ENCODE measurements at places on chromosomes 3 and 15.
A peak's percentile ranks its signal among the peaks of the same experiment; 100 is the strongest.

DNA sequence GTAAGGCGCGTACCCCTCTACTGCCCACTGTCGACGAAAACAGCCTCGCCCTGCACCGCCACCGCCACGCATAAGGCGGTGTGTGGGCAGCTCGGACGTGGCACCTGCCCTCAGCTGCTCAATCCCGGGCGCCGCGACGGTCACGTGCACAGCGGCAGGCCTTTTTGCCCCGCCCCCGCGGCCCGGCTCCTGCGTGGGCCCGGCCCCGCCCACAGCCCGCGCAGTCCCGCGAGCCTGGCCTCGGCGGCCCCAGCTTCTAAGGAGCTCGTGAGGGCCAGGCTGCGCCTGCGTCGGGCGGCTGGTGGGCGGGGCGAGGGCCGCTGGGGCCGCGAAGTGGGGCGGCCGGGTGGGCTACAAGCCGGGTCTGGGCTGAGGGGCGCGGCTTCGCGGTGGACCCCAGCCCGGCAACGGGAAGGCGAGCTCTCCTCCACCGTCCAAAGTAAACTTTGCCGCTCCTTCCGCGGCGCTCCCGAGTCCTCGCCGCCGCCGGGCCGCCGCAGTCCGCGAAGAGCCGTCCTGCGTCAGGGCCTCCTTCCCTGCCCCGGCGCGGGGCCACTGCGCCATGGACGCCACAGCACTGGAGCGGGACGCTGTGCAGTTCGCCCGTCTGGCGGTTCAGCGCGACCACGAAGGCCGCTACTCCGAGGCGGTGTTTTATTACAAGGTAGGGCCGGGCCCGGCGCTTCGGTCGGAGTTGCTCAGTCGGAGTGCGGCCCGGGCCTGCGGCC lies at the start of gene CAPN7:
CAPN7 (plus strand) TSS at position 313 of the 728 bp plus-strand sequence; CDS start at position 563, 250 bp downstream.
- DNase-seq, result no peak

GRCh38 chr15:82640672-82641071 lies 6.5 kb downstream of the CPEB1 start:
- no peak for DNase-seq

DNA sequence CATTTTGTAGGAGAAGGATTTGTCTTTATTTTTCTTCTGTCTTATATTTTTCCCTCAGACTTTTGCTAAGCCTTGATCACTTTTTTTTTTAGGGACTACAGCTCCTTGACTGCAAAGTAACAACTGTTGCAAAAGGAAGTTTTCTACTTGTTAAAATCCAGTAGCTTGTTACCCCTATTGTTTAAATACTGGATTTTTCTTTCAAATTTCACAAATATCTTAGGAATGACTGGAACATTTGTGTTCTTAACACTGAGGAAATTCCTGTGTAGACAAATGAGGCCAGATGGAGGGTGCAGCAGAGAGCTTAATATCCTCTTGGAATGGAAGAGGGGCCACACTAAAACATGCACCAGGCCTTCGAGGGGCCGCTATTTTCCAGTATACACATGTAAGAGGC lies 3.2 kb upstream of the PGPEP1L start:
- DNase-seq, result no peak

GRCh38 chr3:25872200-25872877 lies 82.4 kb downstream of the OXSM start:
- DNase-seq, result no peak

GRCh38 chr15:61879219-61879618 lies 181.0 kb downstream of the VPS13C start:
- no peak for DNase-seq

DNA sequence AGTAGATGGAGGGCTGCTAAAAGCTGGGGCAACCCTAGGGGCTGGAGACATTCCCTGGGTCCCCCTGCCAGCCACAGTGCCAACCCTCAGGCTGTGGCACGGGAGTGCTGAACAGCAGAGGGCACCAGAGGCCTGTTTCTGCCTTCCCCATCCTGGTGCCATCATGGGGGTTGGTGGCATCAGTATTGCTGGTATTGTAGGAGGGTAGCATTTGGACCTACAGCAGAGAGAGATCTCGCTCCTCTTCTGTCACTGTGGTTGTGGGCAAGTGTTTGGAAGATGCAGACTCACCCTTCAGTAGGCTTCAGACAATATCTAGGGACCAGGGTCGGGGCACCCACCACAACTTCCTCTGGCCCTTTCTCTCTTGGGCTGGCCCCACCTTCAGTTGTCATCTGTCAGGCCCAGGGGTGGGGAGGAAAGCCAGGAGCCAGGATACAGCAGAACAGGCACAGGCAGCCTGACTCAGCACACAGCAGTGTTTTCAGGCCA lies 123.5 kb downstream of the RPLP1 start:
- DNase-seq, result no peak

- DNase-seq, result peak; percentile 59
These were observed 16.2 kb downstream of the MB21D2 start for GRCh38 chr3:192901435-192901834.
